NT2/D1 (cell line): ENCODE measurements at places on chromosomes 3 and 15.

DNA sequence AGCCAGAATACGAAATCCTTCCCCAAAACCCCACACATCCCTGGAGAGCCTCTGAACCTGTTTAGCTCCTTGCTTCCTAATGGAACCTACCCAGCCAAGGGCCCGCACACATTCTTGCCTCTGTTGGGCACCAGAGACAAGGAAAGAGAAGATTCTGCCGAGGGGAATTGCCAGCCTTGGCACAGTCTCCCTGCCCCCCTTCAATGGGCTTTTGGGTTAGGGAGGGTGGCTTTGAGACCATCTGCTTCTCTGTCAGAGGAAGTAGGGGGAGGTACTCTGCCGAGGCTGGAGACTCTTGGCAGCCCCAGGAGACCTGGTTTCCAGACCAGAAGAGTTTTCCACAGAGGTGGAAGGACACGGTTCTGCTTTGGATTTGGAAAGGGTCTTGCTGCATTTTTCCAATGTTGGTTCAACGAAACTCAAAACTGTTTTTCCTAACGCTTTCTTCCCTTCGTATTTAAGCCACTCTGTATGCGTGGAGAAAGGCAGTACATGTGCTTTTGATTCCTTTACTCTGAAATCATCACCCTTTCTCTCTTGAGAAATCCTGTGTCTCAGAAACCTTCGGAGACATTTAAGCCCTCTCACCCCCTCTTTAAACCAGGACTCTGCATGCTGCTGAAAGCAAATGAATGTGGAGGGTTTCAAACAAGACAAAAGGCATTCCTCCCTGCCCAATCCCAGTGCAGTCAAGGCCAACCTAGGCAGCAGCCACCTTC, 78.8 kb upstream of the PRR23C start:
- no peak for DNase-seq

GRCh38 chr15:55661428-55661827, 73.3 kb upstream of the PYGO1 start:
- DNase-seq, result peak; percentile 30

- no peak for DNase-seq
These were observed 10.3 kb upstream of the CD47 start for GRCh38 chr3:108100906-108101660.

DNA sequence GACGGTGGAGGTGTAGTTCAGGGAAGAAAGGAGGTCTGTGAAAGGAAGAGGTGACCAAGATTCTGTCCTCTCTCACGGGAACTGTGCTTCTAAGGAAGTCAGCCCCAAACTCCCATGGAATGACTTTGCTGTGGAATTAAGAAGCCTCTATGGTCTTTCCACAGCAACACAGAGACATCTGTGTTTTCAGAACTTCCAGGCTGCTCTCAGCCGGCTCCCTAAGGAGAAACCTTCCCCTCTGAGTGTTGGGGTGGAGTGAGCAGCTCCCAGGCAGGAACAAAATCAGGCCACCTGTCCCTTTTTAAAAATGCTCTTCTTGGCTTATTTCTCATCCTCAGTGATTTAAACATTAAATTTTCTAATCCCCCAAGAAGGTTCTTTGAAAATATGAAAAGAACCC, 53.3 kb upstream of the SNRK start:
- DNase-seq, result no peak

GRCh38 chr3:14209581-14210289, 31.1 kb downstream of the LSM3 start:
- no peak for DNase-seq

GRCh38 chr3:31763731-31764130, 217.3 kb downstream of the OSBPL10 start:
- no peak for DNase-seq

- no peak for DNase-seq
These were observed 1.9 kb downstream of the UBR1 start for GRCh38 chr15:43103907-43104306.

DNA sequence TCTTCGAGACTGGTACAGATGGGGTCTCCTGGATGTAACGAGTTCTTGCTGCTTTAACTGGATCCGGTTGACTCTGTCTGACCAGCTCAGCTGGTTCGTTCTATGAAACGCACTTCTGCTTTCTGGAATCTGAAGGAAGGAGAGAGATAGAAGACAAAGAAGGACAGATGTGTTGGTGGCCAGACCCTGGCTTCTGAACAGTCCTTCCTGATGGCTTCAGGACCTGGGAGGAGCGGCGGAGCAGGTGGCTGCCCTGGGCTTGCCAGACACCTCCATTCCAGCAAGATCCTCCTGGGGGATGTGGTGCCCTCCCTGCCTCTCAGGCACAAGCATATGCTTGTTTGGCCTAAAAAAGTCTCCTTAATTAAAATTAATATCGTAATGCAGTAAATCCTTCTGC, 99.9 kb downstream of the APBA2 start:
- DNase-seq, result no peak

DNA sequence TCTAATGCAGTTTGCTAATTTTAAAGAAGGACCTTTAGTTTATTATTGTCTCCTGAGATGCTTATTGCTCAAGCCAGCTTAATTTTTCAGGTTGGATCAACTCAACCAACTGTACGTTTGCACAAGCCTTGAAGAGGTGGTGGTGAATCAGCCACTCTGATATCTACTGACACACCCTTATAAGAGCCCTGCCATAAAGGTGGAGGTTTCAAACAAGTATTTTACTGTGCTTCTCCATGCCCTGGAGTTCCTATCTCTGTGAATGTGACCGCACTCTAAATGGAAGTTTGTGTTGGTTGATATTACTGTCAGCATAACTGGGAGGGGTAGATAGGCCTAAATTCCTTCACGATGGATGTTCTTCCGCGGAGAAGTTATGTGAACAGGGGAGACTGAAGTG, 297.3 kb upstream of the UBE2E1 start:
- DNase-seq, result no peak

GRCh38 chr3:110577854-110578253, 493.8 kb upstream of the NECTIN3 start:
- no peak for DNase-seq

- no peak for DNase-seq
These were observed 20.1 kb upstream of the FSTL1 start for GRCh38 chr3:120470870-120471269.

- no peak for DNase-seq
These were observed 50.0 kb upstream of the LCTL start for GRCh38 chr15:66615846-66616245.
